Upper lobe of right lung (tissue), 1 donor: ENCODE measurements at places on chromosomes 2 and 18. TPM values are rescaled to one million over a fixed set of nuclear protein-coding genes. Genes with fewer than 3 reads are reported as not detected.
A peak's percentile ranks its signal among the peaks of the same experiment; 100 is the strongest.

Gene TUBB8B
- total RNA-seq = 0.38 TPM

DNA sequence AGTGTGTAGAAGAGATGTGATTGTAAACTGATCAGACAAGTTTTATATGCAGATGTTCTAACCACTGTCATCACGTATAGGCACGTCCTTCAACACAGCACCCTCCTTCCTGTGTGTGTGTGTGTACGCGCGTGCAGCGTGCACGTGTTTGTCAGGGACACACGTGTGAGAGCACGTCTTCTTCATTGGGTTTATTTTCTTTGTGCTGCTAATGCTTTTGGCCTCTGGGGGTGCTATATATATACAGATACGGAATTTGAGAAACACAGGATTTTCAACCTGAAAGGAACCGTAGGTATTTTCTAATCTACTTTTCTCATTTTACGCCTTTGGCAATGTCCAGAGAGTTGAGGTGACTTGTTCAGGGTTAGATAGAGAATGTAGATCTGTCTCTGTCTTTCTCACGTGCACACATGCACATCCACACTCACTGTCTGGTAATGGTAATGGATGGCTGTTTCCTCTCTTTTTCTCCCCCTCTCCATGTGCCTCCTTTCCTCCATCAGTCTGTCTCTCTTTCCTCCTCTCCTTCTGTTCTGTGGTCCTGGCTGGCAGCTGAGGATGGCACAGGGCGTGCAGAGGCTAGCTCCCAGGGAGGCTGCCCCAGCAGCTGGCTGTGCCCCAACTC lies 13.4 kb upstream of the CELF4 start:
- H3K4me3 ChIP-seq = no peak overlapping the region
- no peaks in the 10 kb centered on the region for H3K4me1 ChIP-seq
- no peak overlapping the region for H3K27ac ChIP-seq
- DNase-seq = no peak
- no peaks in the 10 kb centered on the region for H3K36me3 ChIP-seq

Gene NFU1
- total RNA-seq = 42.9 TPM

- H3K27me3 ChIP-seq = no peaks in the 10 kb centered on the region
- DNase-seq = no peak
- H3K4me3 ChIP-seq = no peak overlapping the region
- no peak overlapping the region for H3K27ac ChIP-seq
- no peaks in the 10 kb centered on the region for H3K36me3 ChIP-seq
These were observed 24.4 kb upstream of the ERMN start for GRCh38 chr2:157349949-157350515.

- H3K4me1 ChIP-seq = no peaks in the 10 kb centered on the region
- no peak overlapping the region for H3K27ac ChIP-seq
- no peaks in the 10 kb centered on the region for H3K27me3 ChIP-seq
- H3K36me3 ChIP-seq = peaks cover 28% of the 10 kb centered on the region
- H3K4me3 ChIP-seq = no peak overlapping the region
These were observed 9.6 kb downstream of the RPL37A start for GRCh38 chr2:216508229-216508628.

- no peak for DNase-seq
These were observed 110.2 kb downstream of the EPHA4 start for GRCh38 chr2:221461901-221462300.

Gene TMEM178A
- 9.5 TPM for total RNA-seq

DNA sequence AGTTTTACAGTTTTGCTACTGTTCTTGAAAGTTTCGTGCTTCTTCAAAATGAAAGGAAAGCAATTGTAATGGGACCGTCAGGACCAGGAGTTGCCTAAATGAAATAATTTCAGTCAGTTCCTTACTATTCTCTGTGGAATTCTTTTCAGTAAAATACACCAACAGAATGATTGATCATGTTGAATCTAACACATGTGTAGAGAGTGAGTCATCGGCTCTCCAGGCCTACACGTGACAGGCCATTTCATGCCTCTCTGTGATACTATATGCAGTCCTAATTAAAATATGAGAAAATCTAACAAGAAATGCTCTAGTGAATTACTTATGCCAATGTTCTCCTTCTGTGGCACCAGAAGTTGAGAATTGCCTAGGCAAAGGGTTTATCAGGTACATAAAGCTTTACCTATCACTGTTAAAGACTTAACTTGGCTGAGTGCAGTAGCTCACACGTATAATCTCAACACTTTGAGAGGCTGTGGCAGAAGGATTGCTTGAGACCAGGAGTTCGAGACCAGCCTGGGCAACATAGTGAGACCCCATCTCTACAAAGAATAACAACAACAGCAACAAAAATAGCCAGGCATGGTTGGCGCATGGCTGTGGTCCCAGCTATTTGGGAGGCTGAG lies 199.4 kb downstream of the LRRTM1 start:
- no peaks in the 10 kb centered on the region for H3K27me3 ChIP-seq
- DNase-seq = no peak
- H3K27ac ChIP-seq = no peak overlapping the region
- no peaks in the 10 kb centered on the region for H3K4me1 ChIP-seq

GRCh38 chr2:50108245-50108644 lies 923.7 kb downstream of the NRXN1 start:
- no peaks in the 10 kb centered on the region for H3K27me3 ChIP-seq
- H3K4me3 ChIP-seq = no peak overlapping the region

GRCh38 chr2:65417509-65418085 lies 14.8 kb downstream of the SPRED2 start:
- no peaks in the 10 kb centered on the region for H3K27me3 ChIP-seq
- H3K36me3 ChIP-seq = no peaks in the 10 kb centered on the region
- no peak for DNase-seq
- no peak overlapping the region for H3K4me3 ChIP-seq

GRCh38 chr2:144334551-144334950 lies 185.4 kb downstream of the ZEB2 start:
- no peak overlapping the region for H3K4me3 ChIP-seq
- H3K4me1 ChIP-seq = peaks cover 14% of the 10 kb centered on the region
- H3K27me3 ChIP-seq = no peaks in the 10 kb centered on the region
- no peak overlapping the region for H3K27ac ChIP-seq

Gene SCN3A
- total RNA-seq = 2.1 TPM

Gene GGCX
- 73.2 TPM for total RNA-seq

- H3K36me3 ChIP-seq = no peaks in the 10 kb centered on the region
- DNase-seq = no peak
- no peak overlapping the region for H3K27ac ChIP-seq
These were observed 11.5 kb upstream of the PARD3B start for GRCh38 chr2:204533629-204534370.

GRCh38 chr2:70674636-70675430 lies 93.2 kb downstream of the ADD2 start:
- H3K4me3 ChIP-seq = no peak overlapping the region
- no peak for DNase-seq
- no peak overlapping the region for H3K27ac ChIP-seq

DNA sequence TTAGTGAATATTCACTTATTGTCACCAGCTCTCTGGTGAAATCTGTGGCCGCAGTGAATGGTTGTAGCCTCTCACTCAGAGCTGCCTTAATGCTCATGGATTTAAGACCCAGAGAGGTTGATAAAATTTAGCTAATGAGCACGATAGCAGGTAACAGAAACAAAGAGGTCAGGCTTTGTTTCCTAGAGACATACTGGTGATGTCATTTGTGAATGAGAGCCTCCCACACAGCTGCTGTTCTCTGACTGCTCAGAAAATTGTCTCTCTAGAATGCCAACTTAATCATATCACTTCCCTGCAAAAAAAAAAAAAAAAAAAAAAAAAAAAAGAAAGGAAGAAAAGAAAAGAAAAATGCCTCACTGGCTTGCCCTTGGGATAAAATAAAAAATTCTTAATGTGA lies 411.7 kb upstream of the MYT1L start:
- no peaks in the 10 kb centered on the region for H3K4me1 ChIP-seq
- no peak overlapping the region for H3K27ac ChIP-seq
- H3K36me3 ChIP-seq = no peaks in the 10 kb centered on the region
- no peak overlapping the region for H3K4me3 ChIP-seq
- H3K27me3 ChIP-seq = no peaks in the 10 kb centered on the region

DNA sequence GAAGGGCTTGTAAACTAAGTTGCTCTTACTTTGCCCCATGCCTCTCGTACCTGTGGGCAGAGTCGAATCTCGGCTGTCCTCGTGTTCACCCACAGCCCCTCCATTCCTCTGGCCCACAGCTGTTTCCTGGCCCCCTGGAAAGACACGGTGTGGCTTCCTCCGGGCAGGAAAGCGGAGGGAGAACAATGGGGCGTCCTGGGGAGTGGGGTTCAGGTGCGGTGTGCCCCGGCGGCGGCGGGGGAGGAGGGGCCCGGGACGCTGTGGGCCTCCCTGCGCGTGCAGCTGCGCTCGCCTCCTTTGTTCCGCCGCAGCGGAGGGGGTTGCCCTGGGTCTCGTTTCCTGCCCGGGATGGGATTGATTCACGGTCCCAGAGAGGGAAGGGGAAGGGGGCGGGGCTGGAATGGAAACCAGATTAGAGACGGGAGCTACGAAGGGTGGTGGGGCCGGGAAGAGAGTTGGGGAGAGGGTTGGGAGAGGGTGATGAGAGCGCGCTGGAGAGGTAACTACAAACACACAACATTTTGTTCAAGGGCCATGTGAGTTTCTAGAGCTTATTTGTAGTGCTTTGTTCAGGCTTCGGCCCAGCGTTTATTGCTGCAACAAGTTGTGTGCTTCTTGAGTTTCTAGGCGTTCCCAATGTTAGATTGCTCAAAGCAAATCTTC lies 796 bp downstream of the MYO1B start:
- DNase-seq = peak; percentile 86
- H3K4me3 ChIP-seq = peak overlapping the region; percentile 77
- H3K4me1 ChIP-seq = peaks cover 35% of the 10 kb centered on the region
- H3K27ac ChIP-seq = peak overlapping the region; percentile 85
- H3K27me3 ChIP-seq = no peaks in the 10 kb centered on the region

DNA sequence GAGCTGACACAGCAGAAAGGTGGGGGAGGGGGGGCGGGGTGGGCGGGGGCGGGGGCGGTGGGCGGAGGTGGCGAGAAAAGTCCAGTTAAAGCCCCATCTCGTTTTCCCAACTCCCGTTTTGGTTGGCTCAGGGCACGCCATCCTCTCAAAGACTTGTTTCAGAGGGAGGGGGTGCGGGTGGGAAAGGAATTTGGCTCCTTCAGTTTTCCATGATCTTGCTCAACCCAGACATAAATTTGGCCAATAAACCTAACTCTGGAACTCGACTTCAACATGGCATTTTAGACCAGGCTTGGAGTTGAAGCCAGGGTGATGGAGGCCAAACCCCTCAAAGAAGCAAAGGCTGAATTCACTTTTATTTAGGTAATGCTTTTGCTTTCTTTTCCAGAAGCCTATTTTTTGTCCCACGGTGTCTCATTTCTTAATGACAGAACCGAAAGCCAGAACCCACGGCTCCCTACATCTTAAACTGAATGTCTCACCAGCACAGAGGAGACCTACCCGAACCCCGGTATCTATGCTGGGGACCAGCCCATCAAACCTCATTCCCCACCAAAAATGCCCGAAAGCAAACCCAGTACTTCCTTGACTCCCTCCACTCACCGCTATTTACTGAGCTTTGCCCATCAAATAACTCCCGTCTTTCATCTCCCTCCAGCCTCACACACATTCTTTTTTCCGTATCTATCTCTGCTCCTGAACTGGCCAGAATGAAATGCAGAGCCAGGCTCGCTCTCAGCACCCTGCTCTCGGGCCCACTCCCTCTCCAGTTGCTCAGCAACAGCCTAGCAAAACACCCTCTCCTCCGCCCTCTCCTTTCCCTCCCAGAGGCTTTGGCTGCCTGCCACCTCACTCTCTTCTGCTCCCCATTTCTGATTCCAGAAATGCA lies 4.3 kb downstream of the IGFBP5 start:
- no peaks in the 10 kb centered on the region for H3K36me3 ChIP-seq
- peak overlapping the region; percentile 84 for H3K27ac ChIP-seq
- peaks cover 19% of the 10 kb centered on the region for H3K4me1 ChIP-seq
- H3K4me3 ChIP-seq = peak overlapping the region; percentile 39

- no peak overlapping the region for H3K4me3 ChIP-seq
- DNase-seq = no peak
- H3K27me3 ChIP-seq = peaks cover 8% of the 10 kb centered on the region
These were observed 22.3 kb downstream of the ADCYAP1 start for GRCh38 chr18:926946-927345.

Gene DSG1
- total RNA-seq = not detected

Gene CCL20
- total RNA-seq = 4.9 TPM

DNA sequence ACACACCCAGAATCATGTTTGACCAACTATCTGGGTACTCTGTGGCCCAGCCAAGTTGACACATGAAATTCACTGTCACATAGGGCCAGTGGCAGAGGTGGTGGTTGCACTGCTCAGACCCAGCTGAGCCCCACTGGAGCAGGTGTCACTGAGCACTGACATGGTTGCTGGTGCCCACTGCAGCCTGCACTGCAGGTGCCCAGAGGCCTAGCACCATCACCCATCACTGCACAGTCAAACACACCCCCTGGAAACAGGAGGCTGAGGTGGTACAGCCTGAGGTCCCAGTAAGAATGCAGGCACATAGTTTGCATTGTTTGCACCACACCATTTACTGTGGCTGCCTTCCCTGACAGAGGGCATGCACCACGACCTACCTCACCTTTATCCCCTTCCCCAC lies 278.7 kb upstream of the MGAT5 start:
- no peaks in the 10 kb centered on the region for H3K27me3 ChIP-seq
- no peak overlapping the region for H3K4me3 ChIP-seq
- H3K27ac ChIP-seq = no peak overlapping the region
- no peaks in the 10 kb centered on the region for H3K4me1 ChIP-seq
- DNase-seq = no peak

GRCh38 chr18:28407681-28408080 lies 230.8 kb upstream of the CDH2 start:
- H3K4me1 ChIP-seq = no peaks in the 10 kb centered on the region
- no peaks in the 10 kb centered on the region for H3K36me3 ChIP-seq
- no peak overlapping the region for H3K27ac ChIP-seq

DNA sequence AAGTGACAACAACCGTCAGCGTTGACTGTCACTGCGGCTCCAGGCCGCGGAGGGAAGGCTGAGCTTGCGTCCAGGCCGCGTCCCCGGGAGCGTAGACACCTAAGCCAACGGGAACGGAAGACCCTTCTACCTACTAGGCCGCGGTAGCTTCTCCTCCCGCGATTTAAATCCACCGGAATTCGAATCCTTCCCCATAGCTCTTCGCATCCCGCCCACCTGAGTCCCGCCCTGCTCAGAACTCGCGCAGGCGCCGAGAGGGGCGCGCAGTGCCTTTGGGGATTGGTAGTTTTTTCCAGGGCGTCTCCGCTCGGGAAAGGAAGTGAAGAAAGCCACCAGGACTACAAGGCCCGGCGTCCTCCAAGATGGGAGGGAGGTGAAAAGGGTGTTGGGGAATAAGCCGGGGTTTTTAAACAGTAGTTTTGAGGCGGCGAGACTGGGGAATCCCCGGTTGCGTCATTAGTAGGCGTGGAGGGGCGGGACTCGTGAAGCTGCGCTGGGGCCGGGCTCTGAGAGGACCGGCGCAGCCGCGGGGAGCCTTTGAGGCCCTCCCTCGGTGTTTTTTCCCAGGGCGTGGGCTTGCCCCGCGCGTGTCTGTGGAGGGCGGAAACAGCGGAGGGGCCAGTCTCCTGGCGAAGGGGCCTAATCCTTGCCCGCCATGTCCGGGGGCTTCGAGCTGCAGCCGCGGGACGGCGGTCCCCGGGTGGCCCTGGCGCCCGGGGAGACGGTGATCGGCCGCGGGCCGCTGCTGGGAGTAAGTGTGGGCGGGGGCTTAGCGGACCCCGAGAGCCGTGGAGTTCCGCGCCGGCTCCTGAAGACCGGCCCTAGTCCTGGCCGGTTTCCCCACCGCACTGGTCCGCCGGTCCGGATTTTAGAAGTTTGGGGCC lies at the start of the genes APLF and FBXO48:
TSS of gene APLF (plus strand) at position 509 of the 884 bp plus-strand sequence. CDS start at position 656, 147 bp downstream.
TSS of gene FBXO48 (minus strand) at position 218 of the 884 bp plus-strand sequence. CDS start 2,149 bp downstream, outside the sequence.
- peak within 1 kb of the TSS; percentile 87 for H3K27ac ChIP-seq
- peaks cover 15% of the 10 kb centered on the region for H3K4me1 ChIP-seq
- H3K36me3 ChIP-seq = no peaks in the 10 kb centered on the region

GRCh38 chr2:151037434-151037833 lies 224.2 kb downstream of the RBM43 start:
- no peak overlapping the region for H3K27ac ChIP-seq
- H3K4me3 ChIP-seq = no peak overlapping the region
- DNase-seq = no peak
- H3K27me3 ChIP-seq = no peaks in the 10 kb centered on the region
